ENCODE measurements at places on chromosomes 12 and 14.
A peak's percentile ranks its signal among the peaks of the same experiment; 100 is the strongest.

DNA sequence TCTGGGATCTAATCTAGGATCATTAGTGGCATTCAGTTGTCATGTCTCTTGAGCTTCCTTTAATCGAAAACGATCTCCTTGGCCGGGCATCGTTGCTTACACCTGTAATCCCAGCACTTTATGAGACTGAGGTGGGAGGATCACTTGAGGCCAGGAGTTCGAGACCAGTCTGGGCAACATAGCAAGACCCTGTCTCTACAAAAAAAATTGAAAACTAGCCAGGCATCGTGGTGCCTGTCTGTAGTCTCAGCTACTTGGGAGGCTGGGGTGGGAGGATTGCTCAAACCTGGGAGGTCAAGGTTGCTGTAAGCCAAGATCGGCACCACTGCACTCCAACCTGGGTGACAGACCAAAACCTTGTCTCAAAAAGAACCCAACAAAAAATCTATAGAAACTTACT is 9.0 kb downstream of the PUS1 start:
- no peak for DNase-seq

DNA sequence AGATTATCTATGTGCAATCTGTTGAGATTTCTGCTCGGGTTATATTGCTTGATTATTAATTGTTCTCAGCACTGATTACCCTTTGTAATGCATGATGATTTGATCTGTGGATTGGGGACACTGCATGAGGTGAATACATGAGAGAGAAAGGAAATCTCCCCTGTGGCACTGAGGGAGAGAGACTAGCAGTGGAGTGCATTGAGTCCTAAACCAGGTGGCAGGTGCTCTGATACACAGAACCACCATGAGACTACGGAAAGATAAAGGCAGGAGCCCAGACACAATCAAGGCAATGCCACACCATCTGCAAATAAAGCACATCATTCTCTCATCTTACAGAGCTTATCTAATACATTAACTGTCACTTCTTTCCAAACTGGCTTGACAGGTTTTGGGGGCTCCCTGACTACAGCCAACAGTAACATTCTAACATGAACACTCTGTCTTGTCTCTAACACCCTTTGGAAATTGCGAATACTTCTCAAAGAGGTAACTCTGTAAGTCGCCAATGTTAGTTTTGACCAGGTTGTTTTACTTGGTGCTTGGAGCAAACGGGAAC is 37.6 kb upstream of the TSPAN8 start:
- DNase-seq, result no peak

DNA sequence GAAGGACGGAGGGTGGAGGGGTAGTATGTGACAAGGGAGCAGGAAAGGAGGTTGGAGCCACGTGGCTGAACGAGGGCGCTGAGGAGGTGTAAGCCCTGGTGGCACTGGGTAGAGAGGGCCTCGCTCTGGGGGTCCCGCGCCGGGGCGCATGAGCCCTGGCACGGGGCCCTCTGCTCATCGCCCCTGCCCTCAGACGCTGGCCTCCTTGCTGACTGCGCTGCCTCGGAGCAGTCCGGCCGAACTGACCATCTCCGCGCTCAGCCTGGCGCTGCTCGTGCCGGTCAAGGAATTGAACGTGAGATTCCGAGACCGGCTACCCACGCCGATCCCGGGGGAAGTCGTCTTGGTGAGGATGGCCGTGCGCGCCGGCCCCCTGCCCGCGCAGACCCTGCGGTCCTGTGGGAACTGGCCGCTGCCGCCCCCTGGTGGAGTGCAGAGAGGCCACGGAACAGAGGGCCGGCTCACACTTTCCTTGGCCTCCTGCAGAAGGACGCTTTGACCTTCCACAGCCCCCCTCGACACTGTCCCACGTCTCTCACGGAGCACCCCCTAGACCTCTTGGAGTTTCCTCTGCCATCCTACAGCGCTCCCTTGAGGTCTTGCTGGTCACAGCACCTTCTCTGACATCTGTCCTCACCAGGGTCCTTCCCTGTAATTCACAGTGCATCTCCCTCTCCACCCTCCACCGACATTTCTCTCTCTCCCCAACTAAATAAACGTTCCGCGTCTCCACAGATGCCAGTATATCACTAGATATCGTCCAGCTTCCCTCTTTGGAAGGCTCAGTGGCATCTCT is 10.5 kb downstream of the ARHGEF25 start:
- peak; percentile 66 for DNase-seq

DNA sequence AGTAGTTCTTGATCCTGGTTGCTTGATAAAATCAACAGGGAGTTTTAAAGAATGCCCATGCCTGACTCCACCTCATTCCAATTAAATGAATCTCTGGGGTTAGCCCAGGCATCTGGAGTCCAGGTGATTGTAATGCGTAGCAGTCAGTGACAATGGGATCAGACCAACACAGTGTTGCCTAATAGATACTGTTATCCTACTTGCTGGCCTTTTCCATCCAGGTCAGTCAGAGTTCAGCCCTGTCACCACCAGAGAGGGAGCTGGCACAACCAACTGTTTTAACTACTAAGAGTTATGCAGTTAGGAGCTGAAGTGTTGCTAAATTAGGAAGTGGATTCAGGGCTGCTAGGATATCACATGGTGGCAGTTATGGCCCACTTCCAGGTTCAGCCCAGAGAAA is 107.1 kb downstream of the GPR135 start:
- no peak for DNase-seq

DNA sequence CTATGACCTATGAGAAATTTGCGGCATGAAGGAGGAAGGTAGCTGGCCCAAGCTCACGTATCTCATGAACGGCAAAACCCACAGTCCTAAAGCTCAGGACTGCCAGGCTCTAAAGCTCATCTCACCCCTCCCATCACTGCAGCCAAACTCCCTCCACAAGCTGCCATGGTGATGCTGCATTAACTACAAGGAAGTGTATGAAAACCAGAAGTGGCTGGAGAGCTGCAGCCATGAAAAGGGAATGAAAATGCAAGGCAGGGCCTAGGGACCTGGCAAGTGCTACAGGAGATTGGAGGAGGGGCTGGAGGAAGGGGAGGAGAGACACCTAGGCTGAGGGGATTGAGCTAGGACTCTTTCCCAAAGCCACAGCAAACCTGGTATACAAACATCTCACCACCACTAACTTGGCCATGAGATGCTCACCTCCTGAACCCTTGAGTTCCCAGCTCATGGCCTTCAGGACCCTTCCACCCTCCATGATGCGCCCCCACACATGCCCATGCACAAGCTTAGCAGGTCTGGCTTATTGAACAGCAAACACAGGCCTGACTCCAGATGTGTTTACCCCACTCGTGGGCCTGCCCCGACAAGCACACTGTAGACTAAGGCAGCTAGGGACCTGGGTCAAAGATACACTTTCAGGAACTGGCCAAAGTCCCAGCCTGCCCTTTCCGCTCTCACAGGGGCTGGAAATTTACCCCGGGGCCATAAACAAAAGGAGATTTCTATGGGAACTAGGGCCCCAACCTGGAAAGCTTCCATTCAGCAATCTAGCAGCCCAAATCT is 42.0 kb downstream of the LTBP2 start:
- no peak for DNase-seq

DNA sequence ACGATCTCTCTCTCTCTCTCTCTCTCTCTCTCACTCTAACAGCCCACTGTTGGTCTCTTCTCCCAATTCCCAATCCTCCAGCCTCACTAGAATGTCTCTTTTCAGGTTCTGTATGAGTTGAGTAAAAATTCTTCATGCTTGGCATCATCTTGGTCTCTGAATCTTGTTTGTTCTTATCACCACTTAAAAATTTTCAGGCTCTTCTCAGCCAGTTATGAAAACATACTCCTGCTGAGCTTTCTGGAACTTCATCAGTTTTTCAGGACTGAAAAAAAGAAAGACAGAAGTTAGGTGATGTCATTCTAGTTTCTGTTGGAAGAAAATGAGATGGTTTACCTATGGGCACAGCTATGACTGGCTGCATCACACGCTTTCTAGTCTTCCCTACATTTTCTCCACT is 11.5 kb upstream of the IL22 start:
- no peak for DNase-seq

GRCh38 chr14:102888748-102889147 is 33.7 kb upstream of the AMN start:
- no peak for DNase-seq

DNA sequence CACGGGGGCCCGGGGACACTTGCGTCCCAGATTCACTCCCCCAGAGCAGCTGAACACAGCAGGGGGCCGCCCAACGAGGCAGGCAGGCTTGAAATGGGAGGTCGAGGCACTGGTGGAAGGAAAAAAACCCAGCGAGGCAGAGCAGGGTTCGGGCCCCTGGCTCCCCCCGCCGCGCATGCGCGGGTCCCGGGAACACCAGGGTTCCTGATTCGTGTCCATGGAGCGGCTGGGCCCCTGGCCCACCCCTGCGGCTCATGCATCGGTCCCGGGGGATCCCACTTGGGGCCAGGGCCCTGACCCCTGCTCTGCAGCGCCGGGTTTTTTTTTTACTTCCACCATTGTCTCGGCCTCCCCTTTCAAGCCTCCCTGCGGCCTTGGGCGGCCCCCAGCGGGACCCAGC is 321.5 kb downstream of the ALG10 start:
- DNase-seq, result no peak

GRCh38 chr12:107832441-107832840 is 57.9 kb downstream of the ASCL4 start:
- no peak for DNase-seq

DNA sequence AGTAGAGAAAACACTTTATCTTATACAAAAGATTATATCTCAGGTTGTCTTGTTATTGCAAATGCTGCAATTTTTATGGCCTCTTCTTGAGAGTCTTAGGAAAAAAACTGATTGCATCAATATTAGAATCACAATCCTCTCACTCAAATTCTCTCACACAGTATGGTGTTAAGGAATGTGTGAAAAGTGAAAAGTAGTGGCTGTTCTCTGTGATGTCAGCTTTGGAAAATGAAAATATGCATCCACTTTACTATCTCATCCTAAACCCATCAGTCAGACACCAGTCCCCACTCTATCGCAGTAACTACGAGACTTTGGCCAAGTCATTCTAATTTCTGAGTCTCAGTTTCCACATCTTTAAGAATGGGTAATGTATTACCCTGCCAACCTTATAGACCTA is 32.6 kb upstream of the NTF3 start:
- DNase-seq, result no peak

DNA sequence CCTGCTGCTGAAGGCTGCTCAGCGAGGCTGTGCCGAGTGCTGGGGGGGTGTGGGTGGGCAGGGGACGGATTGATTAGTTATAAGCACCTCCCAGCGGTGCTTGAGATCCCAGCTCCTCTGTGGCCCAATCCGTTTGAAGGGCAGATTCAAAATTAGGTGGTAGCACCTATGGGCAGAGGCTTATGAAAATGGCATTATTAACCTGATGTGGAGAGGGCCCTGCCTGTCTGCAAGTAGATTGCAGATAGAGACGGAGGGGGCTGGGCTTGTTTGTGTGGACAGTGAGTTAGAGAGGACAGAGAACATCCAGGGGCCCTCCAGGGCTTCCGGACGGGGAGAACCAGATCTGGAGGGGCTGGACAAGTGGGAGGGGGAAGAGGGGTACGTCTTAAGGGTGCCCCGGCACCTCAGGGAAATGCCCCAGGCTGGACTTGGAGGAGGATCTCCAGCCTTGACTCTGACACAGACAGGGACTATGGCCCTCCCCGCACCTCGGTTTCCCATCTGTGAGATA is at the start of gene RTL1:
Gene RTL1 (minus strand): TSS at position 51 of the 514 bp plus-strand sequence. CDS start 18,934 bp downstream, outside the sequence.
- DNase-seq, result no peak

DNA sequence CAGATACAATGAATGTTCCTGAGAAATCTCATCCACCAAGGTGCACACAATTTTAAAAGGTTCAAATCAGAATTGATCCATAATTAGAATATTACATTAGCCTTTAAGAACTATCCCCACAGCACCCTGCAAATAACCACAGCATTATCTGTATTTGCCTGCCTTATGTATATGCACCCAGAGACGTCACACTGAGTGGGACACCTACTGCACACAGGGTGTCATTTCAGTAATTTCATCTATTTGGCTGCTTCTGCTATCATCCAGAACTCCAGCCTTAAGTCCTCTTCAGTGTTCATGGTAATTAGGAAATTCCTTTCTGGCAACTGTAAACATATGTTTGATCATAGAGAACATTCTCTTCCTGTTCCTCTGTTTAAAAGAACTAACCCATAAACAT is 298.4 kb downstream of the SYT1 start:
- no peak for DNase-seq

DNA sequence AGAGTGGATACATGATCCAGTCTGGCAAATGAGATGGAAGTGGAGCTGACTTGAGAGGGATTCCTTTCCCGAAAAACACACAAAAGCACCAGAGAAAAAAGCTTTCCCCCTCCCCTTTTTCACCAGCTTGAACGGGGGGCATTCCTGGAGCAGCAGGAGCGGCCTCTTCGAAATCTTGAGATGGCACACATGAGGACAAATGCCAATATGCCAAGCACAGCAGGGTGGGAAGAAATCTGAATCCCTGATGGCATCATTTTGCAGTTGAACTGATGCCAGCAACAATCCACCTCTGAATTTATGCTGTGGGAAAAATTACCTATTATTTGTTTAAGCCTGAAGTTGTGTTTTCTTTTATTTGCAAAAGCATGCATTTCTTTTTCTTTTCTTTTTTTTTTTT is 29.7 kb upstream of the BICD1 start:
- DNase-seq, result no peak

DNA sequence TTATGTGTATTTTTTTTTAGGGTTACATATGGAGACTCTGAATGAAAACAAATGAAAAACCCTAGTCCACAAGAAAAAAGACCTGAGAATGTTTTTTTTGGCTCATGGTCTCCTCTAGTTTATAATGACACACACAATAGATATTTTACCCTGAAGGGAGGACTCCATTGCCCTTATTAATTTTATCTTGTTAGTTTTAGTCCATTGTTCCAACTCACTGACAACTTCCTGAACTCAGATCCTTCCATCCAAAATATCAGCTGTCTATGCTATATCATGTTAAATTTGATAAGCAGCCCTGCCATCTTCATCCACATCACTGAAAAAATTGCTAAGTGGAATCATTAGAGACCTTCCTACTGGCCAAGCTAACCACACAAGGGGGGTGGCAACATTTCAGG is 232.1 kb downstream of the MON2 start:
- no peak for DNase-seq

DNA sequence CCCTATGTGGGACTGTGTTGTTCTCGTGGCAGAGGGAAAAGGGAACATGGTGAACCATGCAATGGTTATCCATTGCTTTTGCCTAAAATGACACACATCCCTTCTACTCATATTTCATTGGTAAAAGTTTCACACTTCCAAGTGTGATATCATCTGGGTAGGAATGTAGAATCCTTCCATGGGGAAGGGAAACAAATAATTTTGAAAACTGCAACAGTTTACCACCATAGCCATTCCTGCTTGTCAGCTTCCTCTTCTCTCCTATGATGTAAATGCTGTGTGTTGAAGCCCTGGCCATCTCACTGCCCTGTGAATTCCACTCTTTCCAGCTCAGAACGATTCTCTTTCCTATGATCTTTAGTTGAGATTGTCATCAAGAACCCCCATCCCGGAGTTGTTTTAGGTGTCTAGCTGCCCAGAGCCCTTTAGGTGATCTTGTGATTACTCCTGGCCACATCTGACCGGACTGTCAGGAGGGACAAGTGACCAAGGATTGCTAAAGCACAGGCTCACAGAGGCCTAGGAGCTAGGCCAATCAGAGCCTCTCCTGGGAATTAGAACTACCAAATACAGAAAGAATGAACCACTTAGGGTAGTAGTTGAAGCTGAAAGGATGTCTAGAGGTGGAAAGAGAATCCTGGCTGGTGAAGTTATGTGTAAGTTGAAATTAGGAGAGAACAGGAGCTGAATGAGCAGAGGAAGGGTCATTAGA is 84.6 kb downstream of the VCPKMT start:
- no peak for DNase-seq

GRCh38 chr14:52996493-52996892 is 45.6 kb upstream of the FERMT2 start:
- DNase-seq, result no peak
